ENCODE measurements at places on chromosomes 1 and 21. TPM values are rescaled to one million over a fixed set of nuclear protein-coding genes. Genes with fewer than 3 reads are reported as not detected.

S100A7A gene
- total RNA-seq: not detected

OPTC gene
- not detected for total RNA-seq

TSPAN1 gene
- not detected for total RNA-seq

GSTM1 gene
- not detected for total RNA-seq

TDRKH gene
- total RNA-seq: 12.7 TPM

EDARADD gene
- 15.7 TPM for total RNA-seq

S100A9 gene
- not detected for total RNA-seq

Data from activated CD8-positive, alpha-beta memory T cell treated with anti-CD3 and anti-CD28 coated beads for 36 hours (primary cell).